ENCODE measurements at places on chromosomes 2 and 18. TPM values are rescaled to one million over a fixed set of nuclear protein-coding genes. Genes with fewer than 3 reads are reported as not detected.

CNRIP1 gene
- not detected for total RNA-seq

POTEJ gene
- not detected for total RNA-seq

ZAP70 gene
- total RNA-seq = 97.4 TPM

VIL1 gene
- 0.10 TPM for total RNA-seq

DNA sequence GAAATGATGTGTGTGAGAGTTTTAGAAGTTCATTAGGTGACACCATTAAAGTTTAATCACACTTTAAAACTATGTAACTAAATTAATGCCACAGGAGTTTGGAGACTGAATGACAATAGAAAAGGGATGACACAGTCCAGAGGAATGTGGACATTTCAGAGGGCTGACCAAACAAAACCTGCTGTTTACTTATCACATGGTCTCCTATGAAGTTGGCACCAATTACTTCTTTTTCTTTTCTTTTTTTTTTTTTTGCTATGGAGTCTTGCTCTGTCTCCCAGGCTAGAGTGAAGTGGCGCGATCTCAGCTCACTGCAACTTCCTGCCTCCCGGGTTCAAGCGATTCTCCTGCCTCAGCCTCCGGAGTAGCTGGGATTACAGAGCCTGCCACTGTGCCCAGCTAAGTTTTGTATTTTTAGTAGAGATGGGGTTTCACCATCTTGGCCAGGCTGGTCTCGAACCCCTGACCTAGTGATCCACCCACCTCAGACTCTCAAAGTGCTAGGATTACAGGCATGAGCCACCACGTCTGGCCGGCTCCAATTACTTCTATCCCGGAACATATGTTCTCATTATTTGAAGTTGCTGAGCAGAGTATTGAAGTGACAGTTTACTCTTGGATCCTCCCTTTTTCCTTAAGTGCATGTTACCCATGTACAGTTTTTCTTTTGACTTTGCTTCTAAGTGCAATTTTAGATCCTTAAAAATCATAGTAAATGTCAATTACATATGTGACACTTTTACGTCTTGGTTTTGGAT, 4.3 kb downstream of the AGPS start:
- DNase-seq = no peak

Data from natural killer cell treated with Interleukin-12 subunit alpha and Interleukin-12 subunit beta and Interleukin-15 and Interleukin-18, amount 100 ng/mL, for 72 hours (primary cell).